ENCODE measurements at places on chromosomes 12 and 14.
A peak's percentile ranks its signal among the peaks of the same experiment; 100 is the strongest.

DNA sequence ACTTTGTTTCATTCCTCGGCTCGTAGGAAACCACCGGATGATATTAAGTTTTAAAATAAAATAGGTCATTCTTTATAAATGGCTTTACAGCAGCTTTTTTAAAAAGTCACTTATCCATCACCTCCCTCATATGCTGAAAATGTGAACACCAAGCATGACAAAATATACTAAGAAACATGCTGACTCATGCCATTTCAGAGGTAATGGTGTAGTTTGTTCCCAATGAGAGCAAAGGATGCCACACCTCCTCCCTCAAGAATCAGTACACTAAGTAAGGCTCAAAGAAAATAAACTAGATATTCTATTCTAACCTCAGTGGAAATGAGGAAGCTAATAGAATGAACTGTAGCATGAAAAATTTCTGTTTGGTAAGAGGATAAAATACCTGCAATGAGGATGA, 5.5 kb upstream of the DIO2 start:
- no peak for DNase-seq

DNA sequence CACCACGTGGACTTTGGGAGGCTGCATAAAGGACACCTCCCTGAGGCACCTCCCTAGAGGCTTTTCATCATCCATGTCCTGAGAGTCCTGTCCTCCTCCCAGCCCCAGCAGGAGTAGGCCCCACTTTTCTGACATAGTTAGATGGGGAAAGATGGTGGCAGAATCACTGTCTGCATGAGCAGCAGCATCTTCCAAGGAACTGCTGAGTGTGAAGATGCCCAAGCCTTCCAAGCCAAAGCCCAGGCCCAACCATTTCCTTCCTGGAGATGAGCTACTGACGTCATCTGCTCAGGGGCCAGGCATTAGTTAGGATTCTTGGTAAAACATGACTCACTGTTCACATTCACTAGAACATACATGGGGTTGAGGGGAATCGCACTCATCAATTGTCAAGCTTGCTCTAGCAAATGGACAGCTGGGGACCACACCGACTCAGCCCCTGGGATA, 37.3 kb downstream of the VDR start:
- peak; percentile 50 for DNase-seq

DNA sequence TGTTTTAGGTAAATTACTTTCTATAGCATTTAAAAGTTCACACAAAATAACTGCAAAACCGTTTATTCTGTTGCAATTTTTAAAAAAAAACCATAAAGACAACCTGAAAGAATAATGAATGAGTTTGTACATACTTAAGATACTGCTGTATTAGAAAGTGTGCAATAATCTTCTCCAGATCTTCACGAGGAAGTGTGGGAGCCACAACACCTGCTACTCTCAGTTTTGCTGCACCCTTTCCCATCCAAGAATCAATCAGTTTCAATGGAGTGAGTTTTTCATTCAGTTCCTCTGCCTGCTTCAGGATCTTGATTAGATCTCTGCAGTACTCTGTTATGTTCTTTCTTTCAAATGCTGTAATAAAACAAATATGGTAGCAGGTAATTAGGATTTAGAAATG, 30.1 kb downstream of the RECQL start:
- no peak for DNase-seq

- DNase-seq = no peak
These were observed 137.8 kb downstream of the SLC25A21 start for GRCh38 chr14:37034410-37035285.

DNA sequence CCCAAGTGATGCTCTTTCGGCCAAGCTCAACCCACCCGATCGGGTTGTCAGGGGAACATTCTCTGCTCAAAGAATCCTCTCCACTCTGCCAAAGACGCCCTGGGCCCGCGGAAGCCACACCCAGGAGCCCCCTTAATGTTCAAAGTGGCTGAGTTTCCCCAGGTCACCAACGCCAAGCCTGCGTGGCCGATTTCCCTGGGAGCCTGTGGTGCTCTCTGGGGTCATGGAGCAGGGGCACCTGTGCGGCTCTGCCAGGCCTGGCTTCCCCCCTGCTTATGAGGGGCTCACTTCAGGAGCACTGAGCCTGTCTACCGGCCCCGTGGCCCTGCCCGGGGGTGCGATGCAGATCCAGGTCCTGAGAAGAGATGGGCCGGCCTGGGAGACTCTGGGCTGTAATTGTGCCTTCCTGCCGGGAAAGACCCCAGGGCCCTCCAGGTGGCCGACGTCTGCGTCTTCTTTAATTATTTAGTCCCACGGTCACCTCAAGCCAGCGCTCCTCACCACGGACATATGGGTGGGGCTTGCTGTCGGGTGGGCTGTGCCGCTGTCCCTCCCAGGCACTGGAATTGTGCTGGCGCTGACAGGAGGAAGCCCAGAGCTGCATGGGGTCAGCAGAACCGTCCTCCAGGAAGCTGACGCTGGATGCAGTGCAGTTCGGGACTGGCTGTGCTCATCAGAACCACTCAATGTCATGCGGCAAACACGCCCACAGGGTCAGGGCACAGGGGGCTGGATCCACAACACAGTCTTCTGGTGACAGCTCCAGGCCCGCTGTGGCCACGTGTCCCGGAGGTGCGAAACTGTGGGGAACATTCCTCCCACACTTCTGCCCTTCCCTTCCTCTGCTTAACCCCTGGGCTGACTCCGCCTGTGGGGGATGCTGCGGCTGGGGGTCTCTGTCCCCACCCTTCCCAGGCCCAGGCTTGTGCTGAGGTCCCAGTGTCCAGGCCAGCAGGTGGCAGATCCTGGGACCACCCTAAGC, 267.6 kb upstream of the SFSWAP start:
- no peak for DNase-seq

- DNase-seq = no peak
These were observed 81.4 kb upstream of the KRR1 start for GRCh38 chr12:75592638-75593335.

- DNase-seq = no peak
These were observed 144.9 kb upstream of the PELI2 start for GRCh38 chr14:55973285-55973800.

GRCh38 chr12:50914872-50915484, 37.4 kb upstream of the HIGD1C start:
- DNase-seq = no peak

DNA sequence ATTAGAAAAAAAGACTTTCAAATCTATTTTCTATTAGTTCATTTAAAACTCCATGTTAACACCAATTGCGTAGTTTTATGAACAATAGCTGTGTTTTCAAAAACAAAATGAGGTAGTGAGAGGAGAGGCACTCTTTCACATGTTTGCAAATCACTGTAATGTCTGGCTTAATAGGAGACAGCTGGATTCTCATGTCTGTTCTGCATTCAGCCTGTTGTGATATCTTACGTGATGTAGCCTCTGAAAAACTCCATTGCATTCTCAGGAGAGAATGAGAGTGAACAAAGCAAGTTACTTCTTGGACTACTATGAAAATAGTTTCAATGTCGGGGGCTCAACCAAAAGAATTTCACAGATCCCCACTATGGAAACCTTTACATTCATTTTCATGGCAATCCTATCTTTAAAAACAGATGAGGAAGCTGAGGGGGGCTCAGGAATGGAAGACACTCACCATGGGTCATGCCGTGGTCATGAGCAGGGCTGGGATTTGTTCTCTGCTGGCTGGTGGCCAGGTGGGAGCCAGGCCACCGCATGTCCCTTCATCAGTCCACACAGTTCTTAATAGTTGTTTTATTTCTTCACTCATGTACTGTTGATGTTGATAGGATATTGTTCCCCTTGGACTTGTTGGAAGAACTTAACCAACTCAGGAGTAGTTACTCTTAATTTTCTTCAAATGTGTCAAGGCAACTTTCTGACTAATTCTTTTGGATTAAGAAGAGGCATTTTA, 346.2 kb upstream of the FAR2 start:
- no peak for DNase-seq

DNA sequence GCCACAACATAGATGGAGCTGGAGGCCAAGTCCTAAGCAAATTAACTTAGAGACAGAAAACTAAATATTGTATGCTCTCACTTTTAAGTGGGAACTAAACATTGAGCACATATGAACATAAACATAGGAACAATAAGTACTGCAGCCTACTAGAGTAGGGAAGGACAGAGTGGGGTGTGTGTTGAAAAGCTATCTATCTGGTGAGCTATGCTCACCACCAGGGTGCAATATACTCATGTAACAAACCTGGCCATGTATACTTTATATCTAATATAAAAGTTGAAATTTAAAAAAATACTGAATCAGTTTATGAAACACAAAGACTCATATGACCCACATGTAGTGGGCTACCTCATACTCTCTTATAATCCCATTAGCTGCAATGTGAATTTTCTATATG, 1305.0 kb downstream of the LRFN5 start:
- no peak for DNase-seq

GRCh38 chr14:41418851-41419250, 187.8 kb upstream of the LRFN5 start:
- DNase-seq = no peak

GRCh38 chr14:52235866-52236510, 31.5 kb upstream of the PTGDR start:
- DNase-seq = no peak

GRCh38 chr12:28578361-28578760, 388.1 kb downstream of the CCDC91 start:
- DNase-seq = no peak

DNA sequence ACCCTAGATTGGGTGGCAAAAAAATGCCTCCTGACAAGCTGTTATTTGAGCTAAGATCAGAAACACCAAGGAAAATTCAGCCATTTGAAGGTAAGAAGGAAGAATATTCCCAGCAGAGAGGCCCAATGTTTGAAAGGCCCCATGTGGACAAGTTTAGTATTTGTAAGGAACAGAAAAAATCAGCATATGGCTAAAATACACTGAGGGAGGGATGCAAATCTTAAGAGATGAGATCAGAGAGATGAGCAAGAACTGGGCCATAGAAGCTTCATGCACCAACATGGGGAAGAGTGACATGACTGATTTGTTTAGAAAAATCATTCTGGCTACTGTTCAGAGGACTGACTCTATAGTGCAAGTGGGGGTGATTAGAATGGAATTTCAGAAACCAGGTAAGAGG, 496.8 kb upstream of the SOX5 start:
- no peak for DNase-seq

- no peak for DNase-seq
These were observed at the start of gene KRT85 for GRCh38 chr12:52366738-52367485. KRT85 (minus strand) TSS chr12:52367481; CDS start chr12:52367405, 76 bp downstream.

DNA sequence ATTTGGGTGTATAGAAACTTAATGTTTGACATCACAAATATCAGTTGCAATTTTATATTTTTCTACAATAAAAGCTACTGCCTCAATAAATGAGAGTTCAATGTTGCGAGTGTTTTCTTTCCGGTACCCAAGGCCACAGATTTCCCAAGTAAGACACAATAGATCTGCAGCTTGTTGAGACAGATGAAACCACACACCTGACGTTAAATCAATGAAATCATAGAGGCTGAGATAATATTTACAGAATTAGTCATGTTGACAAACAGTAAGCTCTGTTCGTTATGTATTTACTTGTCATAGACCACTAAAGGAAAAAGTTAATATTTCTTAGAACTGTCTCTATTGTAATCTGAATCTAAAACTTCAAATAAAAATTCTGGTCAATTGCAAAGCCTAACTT, 49.2 kb upstream of the PTHLH start:
- no peak for DNase-seq

DNA sequence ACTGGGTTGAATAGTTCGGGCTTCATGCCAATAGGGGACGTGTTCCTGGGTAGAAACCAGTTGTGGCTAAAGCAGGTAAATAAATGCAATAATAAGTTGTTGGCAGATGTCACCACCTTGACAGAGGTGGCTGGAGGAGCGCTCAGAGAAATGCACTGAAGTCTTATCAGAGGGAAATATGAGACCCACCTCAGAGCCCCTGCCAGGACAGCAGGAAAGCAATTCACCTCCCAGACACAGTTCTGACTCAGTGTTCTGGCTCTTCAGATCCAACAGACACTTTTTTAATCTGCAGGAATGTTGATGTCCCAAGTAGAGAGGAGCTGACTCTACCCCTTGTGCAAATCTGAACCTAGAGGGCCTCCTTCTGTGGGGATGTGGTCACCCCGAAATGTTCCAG, 687.1 kb upstream of the FBXO33 start:
- no peak for DNase-seq

DNA sequence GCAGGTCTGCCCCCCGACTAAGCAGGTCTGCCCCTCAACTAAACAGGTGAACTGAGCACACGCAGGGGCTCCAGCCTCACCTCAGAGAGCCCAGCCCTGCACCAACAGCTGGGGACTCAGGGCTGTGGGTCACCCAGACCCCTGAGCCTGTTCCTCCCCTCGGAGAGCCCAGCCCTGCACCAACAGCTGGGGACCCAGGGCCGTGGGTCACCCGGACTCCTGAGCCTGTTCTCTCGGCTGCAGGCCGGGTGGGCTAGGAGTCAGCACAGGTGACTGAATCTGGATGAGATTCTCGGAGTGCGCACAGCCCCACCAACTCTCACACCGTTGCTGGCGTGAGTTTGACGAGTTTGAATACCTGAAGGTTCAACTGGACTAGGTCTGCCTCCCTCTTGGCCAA, 20.3 kb upstream of the ANKLE2 start:
- DNase-seq = no peak

- DNase-seq = no peak
These were observed 27.4 kb downstream of the MDM2 start for GRCh38 chr12:68835333-68835908.

Measured in activated naive CD8-positive, alpha-beta T cell treated with anti-CD3 and anti-CD28 coated beads, Interleukin-2, amount 50 U/mL, for 24 hours (primary cell).